Activated T-cell treated with anti-CD3 and anti-CD28 coated beads for 48 hours (primary cell): ENCODE measurements at places on chromosomes 11 and 22.
A peak's percentile ranks its signal among the peaks of the same experiment; 100 is the strongest.

- DNase-seq = no peak
Observed at GRCh38 chr11:27909386-27909785, 198.6 kb downstream of the KIF18A start.

DNA sequence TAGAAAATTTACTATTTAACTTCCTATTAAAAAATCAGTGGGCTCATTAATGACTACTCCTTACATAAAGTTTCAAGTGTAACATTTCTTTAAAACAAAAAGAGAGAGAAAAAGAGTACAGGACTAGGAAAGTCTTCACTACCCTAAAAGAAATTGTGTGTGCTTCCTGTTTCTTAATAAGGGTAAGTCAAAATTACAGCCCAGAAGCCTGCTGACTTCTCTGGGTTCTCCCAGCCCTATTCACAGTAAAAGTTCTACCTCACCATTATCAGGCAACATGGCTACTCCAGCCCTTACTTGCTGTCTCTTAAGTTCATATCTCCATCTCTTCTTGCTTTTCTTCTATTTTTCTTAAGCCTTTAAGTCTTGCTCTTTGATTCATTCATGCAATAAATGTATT, 20.3 kb upstream of the ZC3H12C start:
- no peak for DNase-seq

- no peak for DNase-seq
Observed at GRCh38 chr11:87063982-87064381, 26.2 kb downstream of the TMEM135 start.

DNA sequence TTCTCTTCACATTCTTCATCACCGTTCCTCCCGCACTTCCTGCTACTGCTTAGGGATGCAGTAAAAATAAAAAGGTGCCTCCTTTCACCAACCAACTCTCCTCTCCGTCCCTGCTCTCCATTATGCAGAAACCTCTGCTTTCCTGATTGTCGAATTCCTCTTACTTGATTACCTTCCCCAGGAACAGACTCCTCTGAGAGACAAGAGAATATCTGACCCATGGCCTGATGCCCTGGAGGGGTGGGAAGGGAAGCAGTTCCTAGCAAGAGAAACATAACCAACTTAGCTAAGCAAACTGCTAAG, 80.9 kb downstream of the TRIM29 start:
- no peak for DNase-seq

GRCh38 chr11:67668192-67668551, 6.3 kb downstream of the ALDH3B2 start:
- DNase-seq = no peak

GRCh38 chr11:65593518-65594414, 1.8 kb downstream of the KCNK7 start:
- DNase-seq = no peak

- DNase-seq = no peak
Observed at GRCh38 chr11:38842991-38843390, 2245.0 kb upstream of the RAG2 start.

DNA sequence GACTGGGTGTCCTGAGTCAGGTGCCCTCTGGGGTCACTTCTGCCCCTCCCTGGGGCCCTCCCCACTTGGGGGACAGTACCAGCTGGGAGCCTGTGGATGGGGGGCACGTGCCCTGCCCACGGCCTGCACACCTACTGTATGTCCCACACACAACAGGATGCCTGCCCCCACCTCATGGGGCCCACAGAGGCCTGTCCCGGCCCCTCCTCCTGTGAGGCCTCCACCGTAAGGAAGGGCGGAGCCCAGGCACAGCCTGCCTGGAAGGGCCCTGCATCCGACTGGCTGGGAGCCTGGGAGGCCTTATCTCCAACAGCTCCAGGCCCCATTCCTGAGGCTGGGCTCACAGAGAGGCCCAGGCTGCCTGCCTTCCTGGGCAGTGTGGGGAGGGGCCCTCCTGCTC, 47.8 kb downstream of the BRSK2 start:
- DNase-seq = no peak

DNA sequence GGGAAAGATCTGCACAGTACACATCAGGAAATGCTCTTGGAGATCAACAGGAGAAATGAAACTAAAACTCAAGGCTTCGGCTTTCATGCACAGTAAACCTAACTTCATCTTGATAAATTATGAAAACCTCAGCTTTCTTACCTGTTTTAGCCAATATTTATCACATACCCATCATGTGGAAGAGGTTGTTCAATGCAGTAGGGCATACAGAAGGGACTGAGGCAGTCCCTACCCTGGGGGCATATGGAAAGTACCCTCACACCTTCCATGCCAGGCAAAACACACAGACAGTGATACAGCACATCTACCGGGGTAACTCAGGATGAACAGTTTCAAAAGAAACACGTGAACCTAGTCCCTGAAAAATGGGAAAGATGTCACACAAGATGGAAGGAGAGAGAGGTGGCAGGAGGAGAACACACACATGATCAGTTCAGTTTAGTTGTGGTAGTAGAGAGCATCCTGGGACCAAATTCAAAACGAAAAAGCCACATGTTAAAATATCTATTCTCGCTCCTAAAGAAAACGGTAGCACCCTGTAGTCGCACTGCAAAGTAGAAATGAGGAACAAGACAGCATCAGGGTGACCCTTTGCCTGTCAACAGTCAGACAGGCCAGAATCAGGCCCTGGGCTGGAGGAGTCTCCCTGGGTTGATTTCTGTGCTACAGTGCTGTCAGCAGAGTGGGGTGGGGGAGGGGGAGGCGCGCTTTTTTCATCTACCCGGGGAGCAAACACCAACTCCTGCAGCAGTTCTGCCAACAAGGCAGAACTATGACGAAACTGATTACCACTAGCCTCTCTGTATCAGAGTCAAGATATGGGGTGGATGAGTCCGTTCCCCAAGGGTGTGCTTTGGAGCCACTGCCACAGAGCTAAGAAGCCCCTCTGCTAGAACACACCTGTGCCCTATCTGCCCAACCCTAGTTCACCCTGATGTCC, 1.3 kb downstream of the HIRA start:
- no peak for DNase-seq

DNA sequence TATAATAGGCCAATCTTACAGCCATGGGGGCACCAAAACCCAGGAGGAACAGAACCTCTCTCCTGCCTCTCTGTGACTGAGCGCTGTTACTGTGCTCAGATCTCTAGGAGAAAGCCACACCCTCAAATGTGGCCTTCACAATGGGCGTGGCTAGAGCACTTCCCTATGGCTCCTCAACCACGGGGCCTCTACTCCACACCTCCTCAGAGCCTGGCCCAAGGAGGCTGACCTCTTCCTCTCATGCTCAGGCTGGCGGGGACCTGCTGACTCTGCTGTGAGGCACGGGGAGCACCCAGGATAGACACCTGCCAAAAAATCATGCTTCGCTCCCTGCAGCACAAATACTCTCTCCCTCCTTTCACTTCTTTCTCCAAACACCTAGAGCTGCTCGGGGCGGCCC, 41.0 kb downstream of the C11orf58 start:
- DNase-seq = no peak

GRCh38 chr11:24609192-24610119, 112.6 kb downstream of the LUZP2 start:
- no peak for DNase-seq

DNA sequence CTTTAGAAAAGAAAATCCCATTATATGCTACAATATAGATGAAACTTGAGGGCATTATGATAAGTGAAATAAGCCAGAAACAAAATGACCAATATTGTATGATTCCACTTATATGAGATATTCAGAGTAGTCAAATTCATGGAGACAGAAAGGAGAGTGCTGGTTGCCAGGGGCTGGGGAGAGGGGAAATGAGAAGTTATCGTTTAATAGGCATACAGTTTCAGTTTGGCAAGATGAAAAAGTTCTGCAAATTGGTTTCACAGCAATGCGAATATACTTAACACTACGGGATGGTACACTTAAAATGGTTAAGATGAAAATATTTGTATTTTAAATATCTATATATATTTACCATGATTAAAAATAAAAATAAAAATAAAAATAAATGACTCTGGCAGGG, 31.1 kb upstream of the RDX start:
- no peak for DNase-seq

- no peak for DNase-seq
Observed at GRCh38 chr11:124807201-124807600, 7.0 kb upstream of the MSANTD2 start.

DNA sequence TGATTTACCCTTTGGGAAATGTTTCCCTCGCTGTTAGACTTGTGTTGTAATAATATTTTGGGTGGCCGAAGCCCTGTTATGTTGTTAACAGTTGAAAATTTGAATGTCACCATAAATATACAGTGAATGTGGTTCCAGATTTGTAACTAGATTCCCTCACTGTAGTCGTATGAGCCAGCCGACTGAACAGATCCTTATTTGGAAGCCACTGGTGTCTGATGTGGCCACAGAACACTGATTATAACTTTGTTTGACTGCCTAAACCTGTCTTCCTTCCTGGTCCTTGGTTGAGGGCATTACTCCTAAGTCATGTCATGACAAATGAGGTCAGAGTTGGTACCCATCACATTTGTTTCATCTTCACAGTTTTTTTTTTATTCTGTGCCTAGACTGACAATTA, 45.4 kb downstream of the YAP1 start:
- DNase-seq = no peak

GRCh38 chr11:27807596-27807995, 107.3 kb upstream of the BDNF start:
- no peak for DNase-seq

DNA sequence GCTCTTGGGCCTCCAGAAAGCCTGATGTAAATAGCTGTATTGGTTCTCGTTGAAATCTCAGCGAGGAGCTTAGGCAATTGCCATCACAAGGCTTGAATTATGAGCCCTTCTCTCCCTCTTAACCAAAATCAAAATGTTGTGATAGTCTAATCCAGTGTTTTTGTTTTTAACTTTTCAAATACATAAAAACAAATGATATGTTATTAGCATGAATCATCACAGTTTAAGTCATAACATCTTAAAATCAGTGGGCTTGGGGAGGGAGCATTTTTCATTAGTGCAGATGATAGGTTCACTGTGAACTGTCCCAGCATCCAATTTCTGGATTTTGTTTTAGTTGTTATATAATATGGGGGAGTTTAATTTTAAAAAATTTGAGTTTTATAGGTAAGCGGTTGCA, 48.9 kb upstream of the HORMAD2 start:
- DNase-seq = no peak

GRCh38 chr22:36933629-36934417, 20.4 kb downstream of the CSF2RB start:
- DNase-seq = no peak

- DNase-seq = no peak
Observed at GRCh38 chr22:20946080-20946986, 20.7 kb upstream of the AIFM3 start.

DNA sequence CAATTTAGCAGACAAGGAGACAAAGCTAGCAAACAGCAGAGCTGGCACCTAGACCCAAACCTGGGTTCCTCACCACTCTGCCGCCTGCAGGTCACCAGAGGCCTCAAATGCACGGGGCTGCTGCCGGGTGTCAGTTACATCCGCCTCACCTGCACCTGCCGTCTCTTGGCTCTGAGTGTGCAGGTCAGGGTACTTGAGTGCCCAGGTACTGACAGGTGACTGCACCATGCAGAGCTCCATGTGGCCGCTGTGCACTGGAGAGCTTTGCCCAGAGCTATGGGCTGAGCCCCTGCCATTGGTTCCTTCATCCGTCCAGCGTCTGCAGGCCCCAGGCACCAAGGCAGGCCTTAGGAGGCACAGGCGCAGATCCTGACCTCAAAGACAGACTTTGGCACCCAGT, 35.0 kb downstream of the PDGFB start:
- no peak for DNase-seq

GRCh38 chr22:46121523-46122287, 28.6 kb upstream of the PPARA start:
- no peak for DNase-seq

- DNase-seq = no peak
Observed at GRCh38 chr11:686451-687243, 8.4 kb downstream of the DEAF1 start.

- no peak for DNase-seq
Observed at GRCh38 chr22:49291781-49292180, 535.9 kb downstream of the BRD1 start.

- DNase-seq = no peak
Observed at GRCh38 chr11:116422556-116422955, 350.2 kb downstream of the BUD13 start.

- DNase-seq = no peak
Observed at GRCh38 chr11:120775986-120776951, 247.6 kb upstream of the TBCEL start.

GRCh38 chr11:95138448-95138847, 48.8 kb downstream of the ENDOD1 start:
- no peak for DNase-seq

DNA sequence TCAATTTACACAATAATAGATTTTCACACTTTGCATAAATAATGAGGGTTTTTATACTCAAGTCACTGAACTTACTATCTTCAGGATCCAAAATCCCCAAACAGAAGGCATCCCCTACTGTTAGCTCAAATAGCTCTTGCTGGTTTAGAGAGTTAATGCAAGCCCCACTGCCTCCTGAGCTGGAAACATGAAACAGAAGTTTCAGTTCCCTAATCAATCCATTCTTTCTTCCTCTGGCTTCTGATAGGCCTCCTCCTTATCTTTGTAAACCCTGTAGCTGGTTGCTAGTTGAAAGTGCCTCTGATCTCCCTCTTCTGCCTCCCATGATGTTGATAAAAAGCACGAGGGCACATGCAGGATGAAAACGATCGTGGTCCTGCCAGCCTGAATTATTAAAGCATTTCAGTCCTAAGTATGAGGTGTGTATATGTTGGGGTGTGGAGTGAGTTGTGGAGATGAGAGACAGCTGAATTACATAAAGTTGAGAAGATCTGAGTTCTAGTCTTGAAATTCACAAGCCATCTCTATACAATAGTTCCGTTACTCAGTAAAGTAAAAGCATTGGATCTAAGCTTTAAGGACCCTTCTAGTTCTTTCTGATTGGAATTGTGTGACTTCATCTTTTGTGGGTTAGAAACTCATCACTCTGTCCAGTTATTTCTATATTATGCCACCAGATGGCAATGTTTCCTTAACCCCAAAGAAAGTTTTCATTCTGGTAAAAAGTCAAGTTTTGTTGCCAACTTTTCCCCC, 35.0 kb upstream of the EHF start:
- DNase-seq = no peak

GRCh38 chr22:28125799-28126198, 206.7 kb upstream of the PITPNB start:
- no peak for DNase-seq

- no peak for DNase-seq
Observed at GRCh38 chr11:65223011-65223410, 38.8 kb upstream of the POLA2 start.

GRCh38 chr11:100240025-100240539, 447.0 kb upstream of the ARHGAP42 start:
- DNase-seq = no peak

DNA sequence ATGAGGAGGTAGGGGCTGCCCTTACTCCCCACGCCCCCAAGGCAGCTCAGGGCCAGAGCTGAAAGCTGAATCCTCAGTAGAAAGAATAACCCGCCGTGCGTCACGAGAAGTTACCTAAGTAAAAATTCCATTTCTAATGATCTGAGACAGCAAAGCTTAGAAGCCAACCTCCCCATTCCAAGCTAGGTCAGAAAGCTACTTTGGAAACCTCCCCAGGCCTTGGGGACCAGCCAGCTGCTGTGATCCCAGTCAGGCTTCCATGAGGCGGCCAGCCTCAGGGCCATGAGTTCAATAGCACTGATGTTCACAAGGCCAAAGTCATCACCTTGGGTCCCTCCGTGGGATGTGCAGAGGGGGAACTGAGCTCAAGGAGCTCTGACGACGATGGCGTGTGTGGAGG, 6.9 kb downstream of the SHISAL1 start:
- DNase-seq = no peak

GRCh38 chr22:42937164-42937843, 77.6 kb downstream of the PACSIN2 start:
- DNase-seq = peak; percentile 21
